ENCODE measurements at places on chromosomes 12 and 14.

- DNase-seq: no peak
These were observed 9.8 kb downstream of the GNPNAT1 start for GRCh38 chr14:52781629-52782028.

DNA sequence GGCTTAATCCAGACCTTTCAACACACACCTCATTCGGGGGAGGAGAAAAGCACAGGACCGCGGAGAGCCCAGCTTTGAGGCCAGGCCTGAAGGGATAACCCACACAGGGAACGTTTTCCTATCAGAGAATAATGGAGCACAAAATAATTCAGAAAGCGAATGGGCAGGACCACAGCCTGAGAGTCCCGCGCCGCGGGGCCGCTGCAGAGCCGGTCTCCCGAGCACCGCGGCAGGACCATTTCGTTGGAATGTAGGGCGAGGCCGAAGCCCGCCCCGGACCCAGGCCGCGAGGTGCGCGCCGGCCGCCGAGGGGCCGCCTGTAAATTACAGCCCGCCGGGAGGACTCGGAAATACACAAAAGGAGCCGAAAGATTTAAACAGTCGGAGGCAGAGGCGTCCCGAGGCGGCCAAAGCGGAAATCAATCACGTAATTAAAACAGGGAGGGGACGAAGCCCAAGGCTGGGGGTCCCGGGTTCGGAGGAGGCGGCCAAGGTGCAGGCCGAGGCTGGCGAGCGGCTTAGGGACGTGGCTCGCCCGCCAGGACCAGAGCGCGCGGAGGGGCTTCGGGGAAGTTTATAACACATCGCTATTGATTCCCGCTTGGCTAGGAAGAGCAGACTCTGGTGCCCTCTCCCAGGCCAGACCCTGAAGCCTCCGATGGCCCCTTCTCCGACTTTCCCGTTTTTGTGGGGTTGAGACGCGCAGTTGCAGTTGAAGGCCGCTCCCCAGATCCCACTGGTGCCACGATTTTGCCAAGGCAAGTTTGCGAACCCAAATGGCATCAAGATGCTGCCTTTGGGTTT, 6.3 kb upstream of the HOXC4 start:
- DNase-seq: peak; percentile 50

DNA sequence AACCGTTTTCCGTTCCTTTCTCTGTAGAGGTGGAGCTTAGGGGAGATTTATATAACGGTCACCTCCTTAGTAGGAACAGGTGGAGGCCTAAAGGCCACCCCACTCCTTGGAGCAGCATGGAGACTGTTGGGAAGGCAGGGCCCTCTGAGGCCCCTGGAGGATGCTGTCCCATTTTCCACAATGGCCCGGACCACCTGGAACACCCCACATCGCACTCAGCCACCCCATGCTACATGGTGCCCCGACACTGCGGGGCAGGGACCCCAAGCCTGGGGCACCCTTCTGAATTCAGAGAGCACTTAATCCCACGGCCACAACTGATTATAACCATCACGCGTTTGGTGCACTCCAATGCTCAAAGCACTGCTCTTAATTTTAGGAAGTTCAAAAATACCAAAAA, 41.4 kb downstream of the C14orf132 start:
- DNase-seq: no peak

GRCh38 chr12:13205809-13206559, 9.5 kb downstream of the EMP1 start:
- DNase-seq: no peak

DNA sequence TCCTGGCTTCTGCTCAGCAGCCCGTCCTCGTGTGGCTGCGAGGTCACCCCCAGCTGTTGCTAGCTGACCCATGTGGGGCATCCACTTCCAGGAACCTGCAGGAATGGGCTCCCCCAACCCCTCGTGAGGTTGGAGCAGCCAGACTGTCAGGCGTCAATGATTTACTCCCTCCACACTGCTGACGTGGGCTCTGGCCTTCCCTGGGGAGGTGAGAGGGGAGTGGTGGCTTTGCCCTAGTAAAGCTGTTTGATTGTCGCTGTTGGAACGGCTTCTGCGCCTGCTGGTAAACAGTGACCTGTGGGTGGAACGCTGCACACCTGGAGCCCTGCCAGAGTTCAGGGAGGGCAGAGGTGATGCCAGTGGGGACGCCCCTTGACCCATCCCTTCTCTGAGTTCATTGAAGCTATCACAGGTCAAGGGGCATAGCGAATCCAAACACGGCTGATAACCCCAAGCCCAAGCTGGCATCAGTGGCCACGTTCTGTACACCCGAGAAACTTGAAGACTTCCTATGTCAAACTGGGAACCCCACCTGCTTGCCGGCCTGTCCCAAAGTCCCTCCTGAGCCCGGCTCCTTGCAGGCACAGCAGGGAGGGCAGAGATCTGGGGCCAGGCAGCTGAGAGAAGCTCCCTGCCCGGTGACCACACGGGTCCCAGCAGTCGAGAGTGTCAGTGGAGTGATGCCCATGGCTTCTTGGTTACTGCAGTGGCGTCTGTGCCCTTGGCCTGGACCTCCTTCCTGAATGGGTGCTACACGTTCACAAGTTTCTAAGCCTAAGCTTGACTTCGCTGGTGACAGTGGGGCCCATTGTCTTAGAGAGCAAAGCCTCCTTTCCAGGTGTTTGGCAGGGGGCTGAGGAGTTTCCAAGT, 2.7 kb downstream of the ASPG start:
- peak; percentile 35 for DNase-seq

GRCh38 chr14:79971330-79971729, 240.0 kb downstream of the DIO2 start:
- DNase-seq: no peak

GRCh38 chr12:2581293-2582045, 213.3 kb upstream of the FKBP4 start:
- no peak for DNase-seq

DNA sequence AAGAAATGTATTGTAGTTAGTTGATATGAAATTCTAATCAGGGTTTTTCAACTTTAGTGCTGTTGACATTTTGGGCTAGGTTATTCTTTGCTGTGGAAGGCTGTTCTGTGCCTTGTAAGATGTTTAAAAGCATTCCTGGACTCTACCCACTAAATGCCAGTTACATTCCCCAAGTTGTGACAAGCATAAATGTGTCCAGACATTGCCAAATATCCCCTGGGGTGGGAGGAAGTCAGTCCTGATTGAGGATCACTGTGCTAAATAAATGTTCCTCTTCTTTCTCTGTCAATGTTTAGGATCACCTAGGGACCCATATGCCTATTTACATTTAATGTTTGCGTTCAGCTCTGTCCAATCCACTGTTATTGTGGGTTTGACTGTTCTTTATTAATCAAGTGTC, 268.3 kb downstream of the TMTC2 start:
- no peak for DNase-seq

GRCh38 chr12:97134495-97134894, 227.4 kb downstream of the NEDD1 start:
- DNase-seq: no peak

DNA sequence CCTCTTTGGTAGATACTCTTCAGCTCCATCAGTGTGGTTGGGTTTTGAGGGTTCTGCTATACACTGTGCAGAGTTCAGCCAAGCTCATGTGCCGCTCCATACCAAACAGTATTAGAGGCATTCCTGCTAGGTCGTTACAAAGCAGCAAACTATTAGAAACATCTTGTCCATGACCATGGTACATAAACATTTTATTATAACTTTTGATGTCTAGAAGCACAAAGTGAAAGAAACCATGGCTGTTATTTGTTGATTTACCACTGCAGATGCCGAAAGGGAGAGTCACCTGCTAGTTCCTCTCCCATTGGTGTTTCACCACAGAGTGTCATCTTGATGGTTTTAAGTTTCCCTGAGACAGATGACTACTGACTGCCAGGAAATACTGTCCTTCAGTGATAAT, 242.0 kb downstream of the ADAMTS20 start:
- DNase-seq: no peak

GRCh38 chr14:34937876-34938275, 44.9 kb upstream of the SRP54 start:
- DNase-seq: no peak

- peak; percentile 40 for DNase-seq
These were observed 28.8 kb downstream of the SPRING1 start for GRCh38 chr12:116708826-116709756.

GRCh38 chr12:75862692-75863471, 168.7 kb downstream of the PHLDA1 start:
- no peak for DNase-seq

DNA sequence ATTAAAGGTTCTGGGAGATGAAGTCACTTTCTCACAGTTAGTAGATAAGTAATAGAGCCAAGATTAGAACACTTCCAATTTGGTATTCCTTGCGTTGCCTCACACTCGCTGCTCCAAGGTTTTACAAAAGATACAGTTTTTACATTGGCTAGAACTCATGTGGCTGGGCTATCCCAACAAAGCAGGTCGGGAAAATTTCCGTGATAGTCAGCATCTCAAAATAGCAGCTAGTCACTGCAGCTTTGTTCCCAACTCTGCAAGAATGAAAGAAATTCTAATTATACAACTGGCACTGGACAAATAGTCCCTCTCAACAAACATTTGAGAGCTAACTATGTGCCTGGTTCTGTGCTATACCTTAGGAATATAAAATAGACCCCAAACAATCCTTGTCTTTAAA, 24.6 kb upstream of the PPP1R12A start:
- no peak for DNase-seq

DNA sequence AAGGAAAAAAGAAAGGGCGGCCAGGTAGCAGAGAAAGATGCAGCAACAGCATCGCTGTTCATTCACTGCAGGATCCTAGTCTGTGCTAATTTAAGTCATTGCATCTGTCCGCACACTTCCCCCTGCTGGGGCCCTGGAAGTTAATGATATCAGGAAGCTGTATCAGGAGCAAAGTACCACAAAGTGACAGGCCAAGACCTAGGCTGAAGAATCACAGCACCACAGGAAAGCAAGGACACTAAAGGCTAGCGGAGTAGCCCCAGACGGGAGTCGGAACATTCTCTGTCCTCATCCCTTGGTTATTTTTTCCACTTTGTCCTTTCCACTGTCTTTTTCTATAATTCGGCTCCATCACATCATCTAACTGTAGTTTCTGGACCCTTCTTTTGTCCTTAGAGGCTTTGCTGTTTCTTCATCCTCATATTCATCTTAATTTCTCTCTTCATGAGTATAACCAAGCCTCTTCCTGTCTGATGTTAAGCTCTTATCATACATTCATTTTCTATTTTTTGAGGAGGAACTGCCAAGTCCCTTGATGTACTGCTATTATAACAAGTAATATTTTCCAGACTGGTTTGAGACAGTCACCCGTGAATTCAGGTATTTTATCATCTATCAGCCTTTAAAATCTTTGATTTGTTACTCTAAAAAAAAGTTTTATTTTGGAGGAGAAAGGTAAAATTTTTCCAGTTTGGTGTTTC, 28.3 kb downstream of the DUSP16 start:
- no peak for DNase-seq

- DNase-seq: peak; percentile 62
These were observed 157.4 kb upstream of the PRMT8 start for GRCh38 chr12:3333583-3333982.

DNA sequence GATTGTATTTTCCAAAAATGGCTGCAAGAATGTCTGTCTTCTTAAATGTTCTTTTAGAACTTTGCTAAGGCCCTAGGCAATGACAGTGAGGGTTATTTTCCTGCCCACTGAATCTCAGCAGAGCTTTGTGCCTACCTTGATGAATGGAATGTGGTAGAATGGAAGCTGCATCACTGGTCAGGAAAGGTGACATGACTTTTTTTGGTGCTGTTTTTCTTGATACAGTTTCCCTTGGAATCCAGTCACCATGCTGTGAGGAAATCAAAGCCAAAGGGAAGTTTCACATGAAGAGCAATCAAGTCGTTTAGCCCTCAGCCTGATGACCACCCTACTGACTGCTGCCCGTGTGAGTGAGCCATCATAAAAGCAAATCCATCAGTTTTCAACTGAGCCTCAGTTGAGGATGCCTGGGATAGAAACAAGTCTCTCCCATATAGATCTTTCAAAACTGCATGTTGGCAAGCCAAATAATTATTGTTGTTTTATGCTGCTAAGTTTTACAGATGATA, 886.0 kb upstream of the FBXO33 start:
- DNase-seq: no peak

GRCh38 chr14:99564256-99564925, 39.6 kb downstream of the CCDC85C start:
- no peak for DNase-seq

GRCh38 chr14:92945544-92945943, 22.6 kb downstream of the CHGA start:
- no peak for DNase-seq

DNA sequence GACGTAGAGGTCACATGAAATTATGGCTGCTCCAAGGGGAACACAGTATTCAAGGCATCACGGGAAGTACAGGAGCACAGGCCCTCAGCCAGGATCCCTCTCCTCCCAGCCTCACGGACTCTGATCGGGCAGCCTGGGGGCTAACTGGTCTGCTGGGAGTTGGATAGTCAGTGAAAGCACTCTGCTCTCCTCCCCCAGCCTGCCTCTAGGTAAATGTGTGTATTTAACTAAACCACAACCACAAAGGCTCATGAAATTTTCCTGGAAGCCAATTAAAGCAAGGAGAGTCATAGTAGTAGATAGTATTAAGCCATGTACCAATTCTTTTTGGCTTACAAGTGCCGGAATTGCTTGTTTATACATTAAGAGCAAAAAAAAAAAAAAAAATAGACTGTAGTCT, 254.3 kb downstream of the MSRB3 start:
- no peak for DNase-seq

DNA sequence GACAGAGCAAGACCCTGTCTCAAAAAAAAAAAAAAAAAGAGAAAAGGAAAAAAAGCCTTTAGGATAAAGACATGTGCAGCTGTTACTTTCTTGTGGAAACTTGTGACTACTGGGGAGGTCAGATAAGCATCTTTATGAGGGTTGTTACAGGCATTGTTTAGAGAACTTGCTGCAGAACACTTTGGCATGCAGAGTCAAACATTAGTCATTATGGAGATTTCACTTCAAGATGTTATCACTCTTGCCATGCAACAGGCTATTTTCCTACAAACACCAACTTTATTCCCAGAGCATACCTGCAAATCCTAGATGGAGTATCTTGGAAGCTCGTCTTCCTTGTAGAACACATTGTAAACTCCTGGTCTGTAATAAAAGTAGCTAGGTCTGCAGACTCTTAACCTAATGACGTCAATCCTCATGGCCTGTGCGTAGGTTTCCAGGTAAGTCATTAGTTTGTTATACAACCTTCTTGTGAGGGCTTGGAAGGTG, 36.3 kb upstream of the WDR89 start:
- no peak for DNase-seq

DNA sequence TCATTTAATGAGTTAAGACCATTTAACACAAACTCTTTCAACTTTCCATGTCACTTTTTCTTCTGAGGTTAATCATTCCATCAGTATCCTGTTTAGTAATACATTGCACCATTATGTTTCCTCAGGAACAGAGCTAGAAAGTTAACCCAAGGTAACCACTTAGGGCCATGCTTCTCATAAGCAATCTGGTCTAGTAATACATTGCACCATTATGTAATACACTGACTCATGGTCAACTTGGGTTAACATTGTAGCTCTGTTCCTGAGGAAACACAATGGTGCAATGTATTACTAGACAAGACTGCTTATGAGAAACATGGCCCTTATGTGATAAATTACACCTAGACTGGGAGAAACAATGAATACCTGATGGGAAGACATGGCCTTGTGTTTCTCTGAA, 21.7 kb downstream of the ERH start:
- no peak for DNase-seq

All from nephron progenitor cell (in vitro differentiated cells).